ENCODE measurements at places on chromosomes 1 and 21.

DNA sequence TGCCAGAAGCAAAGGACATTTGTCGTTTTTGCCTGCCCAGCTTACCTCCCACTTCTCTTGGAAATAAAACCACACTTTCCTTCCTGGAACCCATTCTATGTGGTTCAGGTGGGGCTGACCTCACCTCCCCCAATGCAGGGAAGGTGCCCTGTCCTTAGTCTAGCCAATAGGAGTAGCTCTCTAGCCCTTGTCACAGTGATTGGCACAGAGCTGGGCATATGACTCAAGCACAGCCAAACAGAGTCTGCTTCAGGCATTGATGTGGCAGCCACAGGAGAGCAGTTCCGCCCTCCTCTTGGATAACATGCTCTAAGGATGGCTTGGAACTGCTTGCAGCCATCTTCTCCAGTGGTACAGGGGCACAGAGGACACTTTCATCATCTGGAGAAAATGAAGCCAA is 134.0 kb downstream of the LRIG2 start:
- DNase-seq: no peak

GRCh38 chr1:159005676-159006075 is 4.0 kb upstream of the IFI16 start:
- no peak for DNase-seq

- no peak for DNase-seq
Observed at GRCh38 chr1:79497193-79497773, 490.8 kb upstream of the ADGRL4 start.

- DNase-seq: no peak
Observed at GRCh38 chr1:209937996-209938959, at the start of gene SYT14. TSS of gene SYT14 (plus strand) at chr1:209938217. CDS start at chr1:209938265, 48 bp downstream.

DNA sequence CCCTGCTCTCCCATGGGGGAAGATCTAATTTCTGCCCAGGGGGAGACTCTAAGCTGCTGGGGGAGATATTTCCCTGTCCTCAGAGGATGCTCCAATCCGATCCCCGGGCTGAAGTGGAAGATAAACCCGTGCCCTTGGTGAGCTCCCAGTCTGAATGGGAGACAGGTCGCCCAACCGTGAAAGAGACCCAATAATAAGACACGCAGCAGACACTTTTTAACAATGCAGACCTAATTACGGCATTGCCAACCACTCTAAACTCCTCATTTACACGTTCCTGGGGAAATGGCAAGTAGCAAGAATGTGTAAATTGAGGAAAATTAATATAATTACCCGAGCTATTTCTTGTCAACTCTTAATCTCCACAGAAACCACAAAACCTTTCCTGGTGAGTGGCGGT is 48.7 kb upstream of the ACTL8 start:
- no peak for DNase-seq

- DNase-seq: no peak
Observed at GRCh38 chr1:107124694-107125093, 16.1 kb upstream of the NTNG1 start.

DNA sequence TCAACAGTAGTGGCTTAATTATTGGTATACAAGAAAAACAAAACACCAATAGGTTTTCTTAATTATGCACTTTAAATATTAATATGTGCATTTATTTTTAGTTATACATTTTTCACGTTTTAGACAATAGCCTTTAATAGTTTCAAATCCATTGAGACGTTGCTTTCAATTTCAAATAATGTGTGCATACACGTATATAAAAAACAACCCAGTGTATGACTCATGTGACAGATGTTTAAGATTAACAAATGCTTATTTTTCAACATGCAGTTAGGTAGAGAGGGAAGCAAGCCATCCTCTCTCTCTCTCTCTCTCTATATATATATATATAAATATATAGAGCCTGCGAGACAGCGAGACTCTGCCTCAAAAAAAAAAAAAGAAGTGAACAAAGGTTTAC is 24.3 kb downstream of the EYA3 start:
- DNase-seq: no peak

GRCh38 chr1:224559981-224560728 is 56.0 kb upstream of the CNIH3 start:
- no peak for DNase-seq

DNA sequence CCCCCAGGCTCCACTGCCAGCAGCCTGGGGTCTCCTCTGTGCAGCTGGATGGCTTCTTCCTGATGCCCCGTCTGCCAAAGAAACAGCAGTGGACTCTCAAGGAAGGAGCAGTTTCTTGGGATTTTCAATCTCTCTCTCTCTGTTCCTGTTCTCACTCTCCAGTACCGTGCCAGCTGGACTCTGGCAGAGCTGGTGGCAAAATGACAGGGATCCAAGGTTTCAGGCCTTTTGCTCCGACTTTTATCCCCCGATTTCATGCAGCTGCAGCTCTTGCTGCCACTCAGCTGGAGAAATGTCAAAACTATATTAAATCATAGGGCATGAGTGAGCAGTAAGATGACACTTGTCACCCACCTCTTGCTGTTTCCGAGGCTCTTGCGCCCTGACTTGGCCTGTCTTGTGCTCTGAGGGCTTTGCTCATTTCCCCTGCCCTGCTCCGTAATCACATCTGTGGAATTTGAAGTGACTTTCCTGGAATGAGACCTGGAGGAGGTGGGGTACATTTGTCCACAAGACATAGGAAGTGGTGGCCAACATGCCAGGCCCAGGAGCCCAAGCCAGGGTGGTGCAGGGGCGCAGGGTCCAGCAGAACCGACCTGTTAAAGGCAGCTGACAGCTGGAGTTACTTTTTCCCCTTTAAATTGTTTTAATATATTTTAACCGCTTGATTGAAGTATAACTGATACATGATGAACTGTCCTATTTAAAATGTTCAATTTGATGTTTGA is 576.2 kb downstream of the PTPRU start:
- DNase-seq: no peak

GRCh38 chr1:6373961-6374720 is 19.4 kb downstream of the ACOT7 start:
- DNase-seq: no peak

DNA sequence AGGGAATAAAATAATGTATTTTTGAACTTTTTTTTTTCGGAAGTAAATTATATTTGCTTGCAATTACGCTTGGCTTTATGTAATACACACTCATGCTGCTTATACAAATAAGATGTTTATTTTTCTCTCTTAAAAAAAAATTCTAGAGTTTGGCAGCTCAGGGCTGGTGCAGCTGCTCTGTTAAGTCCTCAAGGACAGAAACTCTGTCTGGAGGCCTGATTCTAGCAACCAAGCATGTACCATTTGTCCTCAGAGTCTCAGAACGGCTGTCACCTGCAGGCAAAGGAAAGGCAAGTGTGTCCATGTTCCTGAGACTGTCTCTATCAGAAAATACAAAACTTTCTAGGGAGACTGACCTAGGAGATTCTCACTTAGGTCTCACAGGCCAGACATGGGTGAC is 23.2 kb upstream of the CLDN17 start:
- DNase-seq: no peak

GRCh38 chr1:242100921-242101320 is 102.0 kb upstream of the MAP1LC3C start:
- DNase-seq: no peak
